Upper lobe of left lung (tissue), 6 donors: ENCODE measurements at places on chromosomes 2 and 18. TPM values are rescaled to one million over a fixed set of nuclear protein-coding genes. Genes with fewer than 3 reads are reported as not detected.

DNA sequence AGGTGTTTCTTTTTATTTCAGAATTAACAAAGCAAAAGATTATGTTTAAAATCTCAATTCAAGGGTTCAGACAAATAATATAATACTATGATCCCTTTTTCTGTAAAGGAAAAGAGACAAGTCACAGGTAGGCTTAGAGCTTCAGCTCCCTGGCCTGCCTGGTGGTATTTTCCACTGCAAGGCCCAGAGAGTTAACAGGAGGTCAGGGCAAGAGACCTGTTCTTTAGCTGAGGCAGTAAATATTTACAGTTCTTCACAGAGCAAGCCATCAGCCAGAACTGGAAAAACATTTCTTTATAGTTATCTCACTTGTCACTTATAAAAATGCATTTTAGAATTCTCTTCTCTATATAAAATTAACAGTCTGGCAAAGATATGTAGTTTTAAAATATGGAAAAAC is 70.1 kb downstream of the EPG5 start:
- DNase-seq, result no peak

- DNase-seq, result no peak
Measured at GRCh38 chr2:124121760-124122275, 96.7 kb downstream of the CNTNAP5 start.

GRCh38 chr2:201754717-201755415 is 25.9 kb downstream of the ALS2 start:
- DNase-seq, result no peak

- DNase-seq, result no peak
Measured at GRCh38 chr18:13612196-13612997, 114.0 kb downstream of the FAM210A start.

GRCh38 chr2:31078011-31078410 is 60.2 kb downstream of the GALNT14 start:
- DNase-seq, result no peak

DNA sequence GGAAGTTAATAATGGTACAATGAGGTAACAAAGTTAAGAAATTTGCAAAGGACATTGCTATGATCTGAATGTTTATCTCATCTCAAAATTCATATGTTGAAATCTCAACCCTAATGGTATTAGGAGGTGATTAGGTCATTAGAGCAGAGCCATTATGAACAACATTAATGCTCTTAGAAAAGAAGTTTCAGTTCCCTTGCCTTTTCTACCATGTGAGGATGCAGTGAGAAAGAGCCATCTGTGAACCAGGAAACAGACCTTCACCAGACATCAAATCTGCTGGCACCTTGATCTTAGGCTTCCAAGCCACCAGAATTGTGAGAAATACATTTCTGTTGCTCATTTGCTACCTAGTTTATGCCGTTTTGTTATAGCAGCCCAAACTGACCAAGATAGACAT is 757.6 kb downstream of the NR4A2 start:
- DNase-seq, result no peak

DNA sequence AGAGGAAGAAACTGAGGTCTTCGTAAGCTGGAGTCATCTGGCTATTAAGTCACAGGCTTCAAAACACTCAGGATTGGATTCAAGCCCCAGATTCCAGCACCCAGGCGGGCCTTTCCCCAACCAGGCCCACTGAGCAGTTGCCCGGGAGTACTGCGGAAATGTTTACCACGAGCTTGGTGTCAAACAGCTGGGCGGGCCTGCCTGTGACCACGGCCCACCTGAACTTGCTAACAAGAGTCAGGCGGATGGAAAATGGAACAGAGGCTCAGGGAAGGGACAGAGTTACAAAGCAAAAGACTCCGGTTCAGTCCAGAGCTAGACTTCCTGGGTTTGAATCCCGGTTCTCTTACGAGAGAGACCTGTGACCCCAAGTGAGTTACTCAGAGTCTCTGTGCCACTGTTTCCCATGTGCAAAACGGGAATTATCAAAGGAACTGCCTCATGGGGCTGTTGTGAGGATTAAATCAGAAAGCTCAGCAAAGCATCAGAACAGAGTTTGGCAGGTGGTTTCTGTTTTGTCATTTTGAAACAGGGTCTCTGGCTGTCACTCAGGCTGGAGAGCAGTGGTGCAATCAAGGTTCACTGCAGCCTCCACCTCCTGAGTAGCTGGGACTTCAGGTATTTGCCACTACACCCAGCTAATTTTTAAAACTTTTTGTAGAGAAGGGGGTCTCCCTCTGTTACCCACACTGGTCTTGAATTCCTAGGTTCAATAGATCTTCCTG is 49.0 kb upstream of the TFCP2L1 start:
- peak; percentile 20 for DNase-seq

- no peak for DNase-seq
Measured at GRCh38 chr2:190235551-190236075, 84.0 kb downstream of the HIBCH start.

Gene LMAN2L
- 15.4 TPM for total RNA-seq

Gene DGUOK
- 35.8 TPM for total RNA-seq
